ENCODE measurements at places on chromosomes 12 and 14.

DNA sequence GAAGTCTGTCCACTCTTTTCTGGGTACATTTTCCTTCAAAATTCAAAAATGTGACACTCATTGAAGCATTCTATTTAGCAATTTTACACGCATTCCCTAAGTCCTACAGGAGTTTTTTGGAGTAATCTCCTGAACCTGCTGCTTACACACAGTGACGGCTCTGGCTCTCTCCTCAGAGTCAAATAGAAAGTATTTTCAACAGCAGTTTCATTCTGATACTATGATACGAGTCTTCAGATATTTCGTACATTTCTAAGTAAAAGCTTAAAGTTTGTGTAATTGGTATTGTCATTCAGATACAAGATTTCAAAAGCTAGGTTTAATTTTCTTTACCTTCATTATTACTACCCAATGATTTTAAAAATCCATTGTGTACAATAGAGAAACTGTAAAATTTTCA is 36.4 kb downstream of the PIWIL1 start:
- DNase-seq: no peak

DNA sequence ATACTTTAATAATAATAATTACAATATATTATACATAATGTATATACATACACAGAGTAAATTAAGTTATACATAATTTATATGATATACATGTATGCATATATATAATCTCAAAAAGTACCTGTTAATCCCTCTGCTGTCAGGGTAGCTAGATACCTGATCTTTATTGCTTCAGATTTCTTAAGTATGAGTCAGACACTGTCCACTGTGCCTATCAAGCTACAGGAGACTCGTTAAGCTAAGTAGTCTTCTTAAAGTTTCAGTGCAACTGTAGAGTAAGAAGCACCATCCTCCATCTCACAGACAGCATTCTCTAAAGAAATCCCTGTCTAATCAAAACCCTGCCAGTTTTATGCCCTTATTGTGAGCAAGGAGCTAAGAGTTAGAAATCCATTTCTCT is 428.7 kb downstream of the RERGL start:
- no peak for DNase-seq

DNA sequence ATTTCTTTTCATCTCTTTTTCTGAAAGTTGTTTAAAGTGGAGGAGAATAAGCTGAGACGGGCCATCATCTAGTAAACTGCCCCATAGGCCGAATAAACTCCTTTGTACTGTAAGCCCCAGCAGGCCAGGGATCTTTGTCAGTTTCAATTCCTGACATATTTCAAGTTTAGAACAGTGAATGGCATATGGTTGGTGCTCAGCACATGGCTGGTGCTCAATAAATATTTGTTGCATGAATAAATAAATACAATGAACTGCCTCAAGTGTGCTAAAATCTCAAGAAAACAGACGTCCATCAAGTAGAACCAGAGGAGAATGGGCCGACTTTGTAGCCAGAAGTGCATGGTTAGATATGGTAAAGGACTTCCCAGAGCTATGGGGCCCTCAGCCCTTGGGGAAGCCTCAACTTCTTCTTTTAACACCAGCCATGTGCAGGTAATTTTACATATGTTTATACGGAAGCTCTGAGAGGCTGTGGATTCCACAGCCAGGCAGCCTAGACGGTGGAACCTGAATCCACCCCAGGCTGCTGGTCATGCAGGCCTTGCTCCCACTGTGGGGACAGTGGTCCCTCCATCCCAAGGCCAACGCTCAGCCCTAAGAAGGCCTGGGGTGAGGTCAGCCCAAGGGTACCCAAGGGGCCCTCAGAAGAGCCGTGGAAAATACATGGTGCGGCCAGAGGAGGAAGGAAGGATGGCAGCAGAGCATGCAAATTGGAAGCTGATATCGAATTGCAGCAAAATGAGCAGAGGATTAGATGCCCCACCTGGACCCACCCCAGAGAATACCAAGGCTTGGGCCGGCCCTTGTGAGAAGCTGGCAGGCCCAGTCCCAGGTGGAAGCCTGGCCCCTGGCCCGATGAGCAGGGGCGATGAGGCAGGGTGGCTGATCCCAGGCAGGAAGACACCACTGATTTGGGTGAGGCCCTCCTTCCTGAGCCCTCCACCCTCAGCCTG is 8.7 kb upstream of the AQP2 start:
- DNase-seq: no peak

DNA sequence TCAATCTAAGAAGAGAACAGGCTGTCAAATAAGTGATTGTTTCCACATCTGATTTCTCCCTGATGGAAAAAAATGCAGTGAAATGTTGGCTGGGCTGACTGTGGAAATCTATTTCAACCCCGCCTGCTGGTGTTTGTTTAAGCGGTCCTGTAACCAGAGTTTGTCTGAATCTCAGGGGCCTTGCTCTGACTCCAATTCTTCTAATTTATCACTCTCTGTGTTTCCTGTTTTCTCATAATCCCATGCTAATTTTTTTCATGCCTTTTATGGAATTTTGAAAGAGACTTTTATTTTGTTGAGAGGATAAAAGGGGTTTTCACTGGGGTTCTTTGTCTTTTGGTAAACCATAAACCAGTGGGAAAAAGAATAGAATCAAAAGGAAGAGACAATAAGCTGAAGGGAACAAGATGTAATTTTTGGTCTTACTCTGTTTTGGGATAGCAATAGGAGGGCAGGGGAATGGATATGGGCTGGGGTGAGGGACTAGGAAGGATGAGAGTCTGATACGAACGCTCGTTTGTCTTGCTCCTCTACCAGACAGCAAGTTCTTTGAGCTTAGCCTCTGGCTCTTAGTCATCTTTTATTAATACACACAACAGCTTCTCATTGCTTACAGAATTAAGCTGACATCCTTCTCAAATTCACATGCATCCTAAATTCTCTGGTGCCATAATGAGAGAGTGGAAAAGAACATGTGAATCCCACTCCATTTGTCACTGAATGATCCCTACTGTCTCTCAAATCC is 8.0 kb upstream of the MGP start:
- DNase-seq: no peak

- DNase-seq: no peak
Measured at GRCh38 chr14:56813143-56813551, 2.9 kb upstream of the OTX2 start.

DNA sequence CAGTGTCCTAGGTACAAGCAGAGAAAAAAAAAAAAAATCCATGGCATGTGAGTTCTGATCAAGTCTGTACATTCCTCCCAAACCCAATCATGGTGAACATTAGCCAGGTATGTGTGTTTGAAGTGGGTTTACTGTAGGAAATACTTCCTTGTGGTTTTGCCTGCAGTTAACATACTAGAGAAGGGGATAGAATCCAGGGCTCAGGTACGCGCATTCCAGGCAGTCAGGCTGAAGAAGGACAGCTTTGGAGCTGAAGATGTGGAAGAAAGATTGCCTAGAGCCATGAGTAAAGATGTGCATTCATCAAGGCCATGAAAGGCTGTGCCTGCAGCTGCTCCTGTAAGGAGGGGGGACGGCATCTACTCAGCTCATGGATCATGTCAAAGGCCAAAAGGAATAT is 88.2 kb upstream of the NTF3 start:
- no peak for DNase-seq

DNA sequence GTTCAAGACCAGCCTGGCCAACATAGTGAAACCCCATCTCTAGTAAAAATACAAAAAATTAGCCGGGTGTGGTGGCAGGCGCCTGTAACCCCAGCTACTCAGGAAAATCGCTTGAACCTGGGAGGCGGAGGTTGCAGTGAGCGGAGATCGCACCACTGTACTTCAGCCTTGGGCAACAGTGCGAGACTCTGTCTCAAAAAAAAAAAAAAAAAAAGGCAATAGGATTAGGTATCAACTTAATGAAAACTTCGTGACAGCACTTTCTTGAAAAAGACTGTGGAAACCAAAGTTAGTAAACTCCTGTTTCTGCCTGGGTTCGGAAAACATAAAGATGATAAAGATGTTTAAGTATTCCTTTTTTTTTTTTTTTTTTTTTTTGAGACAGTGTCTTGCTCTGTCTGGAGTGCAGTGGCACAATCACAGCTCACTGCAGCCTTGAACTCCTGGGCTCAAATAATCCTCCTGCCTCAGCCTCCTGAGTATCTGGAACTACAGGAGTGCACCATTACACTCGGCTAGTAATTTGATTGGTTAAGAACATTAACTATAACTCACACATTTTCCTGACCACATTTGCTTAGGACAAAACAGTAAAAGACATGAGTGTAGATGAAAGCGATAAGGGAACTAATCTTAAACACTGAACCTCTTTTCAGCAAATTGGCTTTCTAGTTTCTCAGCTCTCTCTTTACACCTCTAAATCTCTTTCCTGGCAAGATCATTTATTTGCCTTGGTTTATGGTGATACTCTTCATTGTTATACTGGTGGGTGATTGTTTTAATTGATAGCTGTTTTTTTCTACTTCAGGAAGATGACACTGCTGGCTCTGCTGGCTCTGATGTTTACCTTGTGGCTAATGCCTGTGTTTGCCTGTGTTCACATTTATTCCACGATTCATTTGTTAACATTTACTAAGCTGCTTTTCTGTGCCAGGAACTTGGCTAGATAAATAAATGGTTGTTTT is 15.8 kb downstream of the HIF1A start:
- peak; percentile 32 for DNase-seq

- peak; percentile 25 for DNase-seq
Measured at GRCh38 chr14:50955373-50956043, 11.2 kb upstream of the PYGL start.

- DNase-seq: no peak
Measured at GRCh38 chr12:57552835-57553313, 3.0 kb downstream of the KIF5A start.

GRCh38 chr12:104232609-104233280 is 17.2 kb downstream of the TXNRD1 start:
- DNase-seq: no peak

Measured in NCI-H1105 (cell line).